ENCODE measurements at places on chromosomes 12 and 14.

GRCh38 chr14:105249182-105250007 is 1.1 kb downstream of the BTBD6 start:
- DNase-seq = peak; percentile 24
- no peaks in the 10 kb centered on the region for H3K4me1 ChIP-seq
- H3K4me3 ChIP-seq = peak overlapping the region; percentile 25
- H3K27me3 ChIP-seq = no peaks in the 10 kb centered on the region

- no peak overlapping the region for H3K27ac ChIP-seq
- H3K36me3 ChIP-seq = no peaks in the 10 kb centered on the region
- no peaks in the 10 kb centered on the region for H3K27me3 ChIP-seq
- H3K4me3 ChIP-seq = no peak overlapping the region
- no peak for DNase-seq
Observed at GRCh38 chr14:104444159-104445030, 135.2 kb upstream of the C14orf180 start.

GRCh38 chr14:94751321-94751720 is 18.6 kb downstream of the GSC start:
- H3K4me1 ChIP-seq = no peaks in the 10 kb centered on the region
- H3K27me3 ChIP-seq = no peaks in the 10 kb centered on the region
- no peak for DNase-seq
- no peaks in the 10 kb centered on the region for H3K36me3 ChIP-seq
- no peak overlapping the region for H3K4me3 ChIP-seq
- H3K27ac ChIP-seq = no peak overlapping the region

GRCh38 chr12:7303772-7304171 is at the start of gene ACSM4:
TSS of gene ACSM4 (plus strand) at chr12:7304072. CDS start at chr12:7304332, 260 bp downstream.
- H3K4me1 ChIP-seq = no peaks in the 10 kb centered on the region
- no peak within 1 kb of the TSS for H3K4me3 ChIP-seq
- no peak for DNase-seq
- H3K36me3 ChIP-seq = no peaks in the 10 kb centered on the region
- H3K27me3 ChIP-seq = no peaks in the 10 kb centered on the region

GRCh38 chr12:131784909-131785762 is 43.1 kb upstream of the MMP17 start:
- no peaks in the 10 kb centered on the region for H3K4me1 ChIP-seq
- no peaks in the 10 kb centered on the region for H3K27me3 ChIP-seq
- H3K36me3 ChIP-seq = peaks cover 13% of the 10 kb centered on the region
- H3K27ac ChIP-seq = no peak overlapping the region
- H3K4me3 ChIP-seq = no peak overlapping the region

- DNase-seq = peak; percentile 90
- no peaks in the 10 kb centered on the region for H3K36me3 ChIP-seq
- no peaks in the 10 kb centered on the region for H3K27me3 ChIP-seq
- peak overlapping the region; percentile 45 for H3K4me3 ChIP-seq
- peaks cover 31% of the 10 kb centered on the region for H3K4me1 ChIP-seq
Observed at GRCh38 chr14:76961631-76962302, 66.7 kb downstream of the IRF2BPL start.

DNA sequence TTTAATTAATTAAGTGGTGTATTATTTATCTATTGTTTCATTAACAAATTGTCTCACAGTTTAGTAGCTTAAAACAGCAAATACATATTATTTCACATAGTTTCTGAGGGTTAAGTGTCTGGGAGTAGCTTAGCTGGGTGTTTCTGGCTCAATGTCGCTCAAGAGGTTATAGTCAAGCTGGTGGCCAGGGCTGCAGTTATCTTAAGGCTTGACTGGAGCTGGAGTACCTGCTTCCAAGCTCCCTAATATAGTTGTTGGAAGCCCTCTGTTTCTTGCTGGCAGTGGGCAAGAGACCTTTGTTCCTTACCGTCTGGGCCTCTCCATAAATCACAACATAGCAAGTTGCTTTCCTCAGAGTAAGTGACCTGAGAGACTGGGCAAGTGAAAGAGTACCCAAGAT is 66.6 kb downstream of the RAD51B start:
- H3K36me3 ChIP-seq = no peaks in the 10 kb centered on the region
- H3K4me3 ChIP-seq = no peak overlapping the region
- DNase-seq = no peak
- H3K27ac ChIP-seq = no peak overlapping the region
